ENCODE measurements at places on chromosomes 12 and 14.

- no peak for DNase-seq
These were observed 6.6 kb downstream of the COA8 start for GRCh38 chr14:103569408-103569807.

GRCh38 chr14:92407410-92407809, 84.4 kb downstream of the SLC24A4 start:
- no peak for DNase-seq

- DNase-seq, result no peak
These were observed 54.7 kb downstream of the PPM1A start for GRCh38 chr14:60303745-60304144.

DNA sequence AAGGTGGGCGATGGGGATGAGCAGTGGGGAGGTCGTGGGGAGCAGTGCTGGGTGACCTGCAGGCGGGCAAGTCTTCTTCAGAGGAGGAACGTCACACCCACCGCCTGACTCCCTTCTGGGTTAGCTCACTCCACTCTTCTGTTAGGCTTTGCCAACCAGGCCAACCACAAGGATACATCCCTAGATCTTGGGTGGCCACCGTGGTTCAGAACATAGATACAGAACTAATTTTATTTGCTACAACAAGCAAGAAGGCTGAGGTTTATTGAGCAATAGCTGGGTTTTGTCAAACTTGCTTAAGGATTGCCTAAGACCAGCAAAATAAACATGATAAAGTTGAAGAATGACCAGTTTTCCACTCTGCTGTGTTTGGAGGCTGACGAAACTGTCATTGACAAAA, 109.4 kb downstream of the DACT1 start:
- no peak for DNase-seq

GRCh38 chr12:57193706-57194245, 22.8 kb upstream of the NXPH4 start:
- no peak for DNase-seq

DNA sequence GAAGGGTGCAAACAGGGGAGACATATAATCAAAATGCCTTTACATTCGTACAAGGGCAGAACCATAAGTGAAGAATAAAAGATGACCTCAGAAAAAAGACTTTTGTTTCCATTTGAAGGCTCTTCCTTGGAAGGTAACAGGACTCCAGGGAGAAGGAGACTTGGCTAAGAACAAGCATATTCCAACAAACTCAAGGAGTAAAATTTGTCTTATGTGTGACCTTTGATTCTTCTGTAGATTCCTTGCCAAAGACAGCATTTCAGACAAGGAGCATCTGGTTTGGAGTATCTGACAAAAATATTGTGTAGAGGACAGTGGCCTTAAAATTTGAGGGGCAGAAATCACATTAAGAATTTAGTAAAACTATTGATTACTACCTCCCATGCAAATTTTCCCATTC, 991.9 kb downstream of the FLRT2 start:
- no peak for DNase-seq

DNA sequence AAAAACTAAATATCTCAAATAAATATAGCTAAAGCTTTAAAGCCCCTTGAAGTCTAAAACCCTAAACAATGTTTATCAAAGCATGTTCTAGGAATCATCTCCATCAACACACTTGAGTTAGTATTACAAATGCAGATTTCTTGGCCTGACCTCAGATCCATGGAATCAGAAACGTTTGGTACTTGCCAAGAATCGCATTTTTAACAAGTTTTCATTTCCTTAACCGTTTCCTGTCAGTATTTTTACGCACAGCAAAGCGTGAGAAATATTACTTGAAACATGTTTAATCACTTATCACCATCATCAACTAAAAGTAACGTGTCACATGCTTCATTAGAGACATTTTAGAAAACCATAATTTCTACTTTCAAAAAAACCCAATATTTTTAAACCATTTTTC, 9.7 kb downstream of the SLCO1C1 start:
- no peak for DNase-seq

GRCh38 chr14:38225946-38226345, 18.2 kb downstream of the SSTR1 start:
- DNase-seq, result no peak

DNA sequence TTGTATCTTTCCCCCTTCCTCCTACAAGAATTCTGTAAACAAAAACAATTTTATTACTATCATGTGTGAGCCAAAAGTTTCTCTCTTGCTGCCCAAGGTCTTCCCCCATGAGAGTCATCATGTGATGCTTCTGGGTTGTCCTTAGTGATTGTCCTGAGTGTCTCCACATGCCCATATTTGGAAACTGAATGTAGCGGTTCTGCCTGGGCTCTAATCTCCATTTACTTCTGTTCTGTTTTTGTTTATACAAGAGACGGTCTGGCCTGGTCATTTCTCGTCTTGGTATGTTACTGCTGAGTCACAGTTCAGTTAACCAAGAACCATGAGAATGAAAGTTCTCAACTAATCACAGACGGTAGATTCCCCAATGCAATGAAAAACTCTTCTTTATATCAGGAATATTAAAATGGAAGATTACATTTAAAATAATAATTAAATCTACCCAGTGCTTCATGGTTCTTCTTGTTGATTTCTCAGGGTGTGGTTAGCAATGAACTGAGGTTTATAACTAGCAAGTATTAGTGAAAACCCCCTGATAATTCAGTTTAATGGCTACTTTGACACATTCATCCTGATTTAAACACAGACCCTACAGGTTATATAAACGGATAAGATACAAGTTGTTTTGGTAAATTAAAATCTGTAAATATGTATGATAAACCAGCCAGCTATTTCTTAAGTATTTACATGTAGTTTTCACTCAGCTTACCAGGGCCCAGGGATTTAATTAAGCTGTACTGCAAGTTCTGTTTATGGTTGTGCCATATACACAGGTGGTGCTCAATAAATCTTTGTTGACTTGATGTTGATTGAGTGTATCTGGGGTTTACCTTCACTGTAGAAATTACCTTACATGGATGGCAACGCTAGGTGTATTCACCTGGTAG, 81.1 kb downstream of the PELI2 start:
- DNase-seq, result no peak

- no peak for DNase-seq
These were observed 40.5 kb downstream of the PSMA6 start for GRCh38 chr14:35332517-35333263.

- no peak for DNase-seq
These were observed 259.3 kb downstream of the PPFIA2 start for GRCh38 chr12:81499809-81500208.

- DNase-seq, result no peak
These were observed 330.3 kb downstream of the TMTC2 start for GRCh38 chr12:83016991-83017390.

DNA sequence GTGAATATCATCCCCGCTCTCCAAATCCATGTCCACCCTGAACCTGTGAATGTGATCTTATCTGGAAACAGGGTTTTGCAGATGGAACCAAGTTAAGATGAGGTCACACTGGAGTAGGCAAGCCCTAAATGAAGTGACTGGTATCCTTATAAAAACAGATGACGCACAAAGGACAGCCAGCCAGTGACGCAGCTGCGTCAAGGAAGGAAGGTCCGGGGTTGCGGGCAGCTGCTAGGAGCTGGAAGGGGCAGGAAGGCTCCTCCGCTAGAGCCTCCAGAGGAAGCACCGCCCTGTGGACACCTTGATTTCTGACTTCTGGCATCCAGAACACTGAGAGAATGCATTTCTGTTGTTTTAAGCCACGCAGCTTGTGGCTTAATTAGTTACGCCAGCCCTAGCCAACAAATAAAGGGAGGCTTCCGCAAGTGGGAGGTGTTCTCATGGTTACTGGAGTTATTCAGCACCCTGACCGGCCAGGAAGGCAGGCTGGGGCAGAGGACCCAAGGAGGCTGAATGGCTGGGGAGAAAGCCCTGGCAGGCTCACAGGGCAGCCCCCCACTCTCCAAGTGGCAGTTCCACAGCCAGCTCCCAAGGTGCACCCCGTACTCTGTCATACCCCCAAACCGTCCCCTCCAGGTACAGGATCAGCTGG, 127.6 kb upstream of the NCOR2 start:
- no peak for DNase-seq
